Cardiac muscle cell (in vitro differentiated cells and primary cell): ENCODE measurements at places on chromosomes 6 and 20.

DNA sequence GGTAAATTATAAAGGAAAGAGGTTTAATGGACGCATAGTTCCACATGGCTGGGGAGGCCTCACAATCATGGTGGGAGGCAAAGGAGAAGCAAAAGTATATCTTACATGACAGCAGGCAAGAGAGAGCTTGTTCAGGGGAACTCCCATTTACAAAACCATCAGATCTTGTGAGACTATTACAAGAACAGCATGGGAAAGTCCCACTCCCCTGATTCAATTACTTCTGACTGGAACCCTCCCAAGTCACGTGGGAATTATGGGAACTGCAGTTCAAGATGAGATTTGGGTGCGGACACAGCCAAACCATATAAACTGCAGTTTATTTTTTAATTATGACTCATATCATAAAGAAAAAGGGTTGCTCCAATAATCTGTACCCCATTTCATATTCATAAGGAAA is 22.3 kb upstream of the HLA-DQA2 start:
- H3K4me1 ChIP-seq = no peaks in the 10 kb centered on the region
- H3K4me3 ChIP-seq = no peak overlapping the region
- H3K27ac ChIP-seq = no peak overlapping the region
- DNase-seq = no peak
- no peaks in the 10 kb centered on the region for H3K27me3 ChIP-seq

DNA sequence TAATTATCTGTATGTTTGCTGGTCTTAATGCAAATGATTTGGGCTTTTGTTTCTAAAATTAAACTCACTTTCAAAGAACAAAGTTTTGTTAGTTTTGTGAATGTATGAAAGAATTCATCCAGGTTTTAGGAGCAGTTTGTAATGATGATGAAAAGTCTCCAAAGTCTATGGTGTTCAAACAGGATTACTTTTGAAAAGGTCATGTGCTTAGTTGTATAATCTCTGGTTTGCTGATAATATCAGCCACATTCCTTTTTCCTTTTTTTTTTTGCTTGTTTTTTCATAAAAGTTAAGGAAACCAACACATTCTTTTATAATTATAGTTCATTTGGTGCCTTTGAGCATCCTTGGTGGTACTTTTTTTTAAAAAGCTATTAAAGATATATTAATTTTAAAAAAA is 88.9 kb downstream of the RTN4IP1 start:
- no peak overlapping the region for H3K27ac ChIP-seq
- H3K4me3 ChIP-seq = no peak overlapping the region
- no peaks in the 10 kb centered on the region for H3K4me1 ChIP-seq

- no peak overlapping the region for H3K4me3 ChIP-seq
- H3K4me1 ChIP-seq = no peaks in the 10 kb centered on the region
- DNase-seq = peak; percentile 3
- no peaks in the 10 kb centered on the region for H3K36me3 ChIP-seq
Observed at GRCh38 chr6:69232496-69232895, 564.3 kb downstream of the LMBRD1 start.

- no peaks in the 10 kb centered on the region for H3K36me3 ChIP-seq
- no peaks in the 10 kb centered on the region for H3K27me3 ChIP-seq
- no peak overlapping the region for H3K4me3 ChIP-seq
- no peak for DNase-seq
- no peaks in the 10 kb centered on the region for H3K4me1 ChIP-seq
Observed at GRCh38 chr6:80921861-80922460, 815.5 kb downstream of the BCKDHB start.

GRCh38 chr20:45346851-45347250 is 1.4 kb downstream of the SDC4 start:
- DNase-seq = no peak
- peak overlapping the region; percentile 49 for H3K27ac ChIP-seq
- peaks cover 53% of the 10 kb centered on the region for H3K4me1 ChIP-seq
- no peaks in the 10 kb centered on the region for H3K36me3 ChIP-seq
- no peaks in the 10 kb centered on the region for H3K27me3 ChIP-seq

DNA sequence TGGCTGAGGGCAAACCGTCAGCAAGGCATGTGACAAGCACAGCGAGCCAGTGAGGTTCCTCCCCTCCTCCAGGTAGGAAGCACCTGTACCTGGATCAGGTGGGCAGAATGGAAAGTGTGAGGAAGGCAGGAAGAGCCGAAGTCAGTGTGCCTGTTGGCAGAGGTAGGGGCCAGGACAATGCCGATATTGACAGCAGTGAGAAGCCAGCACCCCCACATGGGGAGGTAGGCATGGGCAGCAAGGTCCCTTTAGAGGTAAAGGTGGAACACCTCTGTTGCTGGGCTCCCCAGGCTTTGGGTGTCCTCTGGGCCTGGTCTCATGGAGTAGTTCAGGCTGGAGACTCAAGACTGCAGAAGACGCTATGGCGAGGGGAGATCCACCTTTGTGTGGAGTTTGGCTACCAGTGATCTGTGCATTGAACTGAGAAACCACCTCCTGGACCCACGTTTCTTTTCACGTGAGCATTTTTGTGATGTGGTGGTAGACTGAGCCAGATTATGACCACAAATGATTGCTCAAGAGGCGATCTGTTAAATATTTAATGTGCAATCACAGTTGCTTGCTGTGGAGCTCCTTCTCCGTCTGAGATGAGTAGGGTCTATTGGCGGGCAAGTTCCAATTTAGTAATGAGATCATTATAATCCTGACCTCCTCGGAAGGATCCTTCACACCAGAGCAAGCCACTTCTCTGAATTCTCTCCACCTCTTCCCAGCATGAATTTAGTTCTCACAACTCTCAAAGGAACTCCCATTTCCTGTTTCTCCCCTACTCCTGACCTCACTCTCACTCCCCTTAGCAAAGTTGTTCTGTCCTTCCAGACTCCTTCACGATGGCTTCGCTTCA is 174.8 kb downstream of the CDH26 start:
- H3K4me3 ChIP-seq = no peak overlapping the region
- no peak for DNase-seq
- no peaks in the 10 kb centered on the region for H3K36me3 ChIP-seq
- no peaks in the 10 kb centered on the region for H3K4me1 ChIP-seq
- H3K27ac ChIP-seq = no peak overlapping the region

DNA sequence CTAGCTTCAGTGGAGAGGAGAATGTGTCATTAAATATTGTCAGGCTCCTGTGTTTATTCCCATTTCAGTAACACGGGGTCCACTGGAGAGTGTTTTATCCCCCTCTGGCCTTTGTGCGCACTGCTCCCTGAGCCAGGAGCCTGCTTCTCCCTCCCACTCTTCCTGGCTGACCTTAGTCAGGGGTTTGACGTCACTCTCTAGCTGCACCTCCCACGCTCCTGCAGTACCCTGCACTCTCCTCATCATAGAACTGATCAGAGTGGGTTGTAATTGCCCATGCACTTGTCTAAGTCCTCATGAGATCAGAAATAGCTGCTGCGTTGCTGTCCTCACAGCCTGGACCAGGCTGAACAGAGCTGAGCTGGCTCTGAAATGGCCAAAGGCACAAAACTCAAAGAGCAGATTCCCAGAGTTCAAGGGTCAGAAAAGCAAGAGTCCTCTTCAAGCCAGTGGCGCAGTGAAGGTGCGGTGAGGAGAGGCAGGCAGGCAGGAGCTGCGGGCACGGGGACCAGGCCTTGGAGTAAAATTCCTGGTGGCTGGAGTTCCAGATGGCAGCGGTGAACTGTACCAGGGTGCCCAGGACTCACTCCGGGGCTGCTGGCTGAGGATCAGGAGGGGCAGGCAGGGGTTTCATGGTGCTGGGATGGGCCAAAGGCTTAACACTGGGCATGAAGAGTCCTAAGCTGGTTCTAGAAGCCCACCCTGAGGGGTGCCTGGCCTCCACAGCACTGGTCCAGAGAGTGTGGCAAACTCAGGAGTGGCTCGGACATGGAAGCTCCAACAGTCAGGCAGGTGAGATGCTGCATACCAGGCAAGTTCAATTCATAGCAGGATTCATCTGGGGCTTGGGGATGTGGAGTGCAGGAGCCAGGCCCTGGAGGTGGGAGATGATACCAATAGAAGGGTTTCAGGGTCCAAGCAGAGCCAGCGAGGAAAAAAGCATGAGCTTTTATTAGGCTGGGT is 170.9 kb downstream of the SCP2D1 start:
- no peak for DNase-seq
- no peak overlapping the region for H3K4me3 ChIP-seq
- no peaks in the 10 kb centered on the region for H3K4me1 ChIP-seq
- no peak overlapping the region for H3K27ac ChIP-seq
- no peaks in the 10 kb centered on the region for H3K36me3 ChIP-seq

- H3K27me3 ChIP-seq = no peaks in the 10 kb centered on the region
- no peak overlapping the region for H3K27ac ChIP-seq
- no peak overlapping the region for H3K4me3 ChIP-seq
- no peaks in the 10 kb centered on the region for H3K36me3 ChIP-seq
Observed at GRCh38 chr20:6434131-6434530, 311.3 kb upstream of the FERMT1 start.
